ENCODE measurements at places on chromosomes 5 and 9.

- DNase-seq, result no peak
Measured at GRCh38 chr5:69374911-69375446, 5.4 kb downstream of the RAD17 start.

DNA sequence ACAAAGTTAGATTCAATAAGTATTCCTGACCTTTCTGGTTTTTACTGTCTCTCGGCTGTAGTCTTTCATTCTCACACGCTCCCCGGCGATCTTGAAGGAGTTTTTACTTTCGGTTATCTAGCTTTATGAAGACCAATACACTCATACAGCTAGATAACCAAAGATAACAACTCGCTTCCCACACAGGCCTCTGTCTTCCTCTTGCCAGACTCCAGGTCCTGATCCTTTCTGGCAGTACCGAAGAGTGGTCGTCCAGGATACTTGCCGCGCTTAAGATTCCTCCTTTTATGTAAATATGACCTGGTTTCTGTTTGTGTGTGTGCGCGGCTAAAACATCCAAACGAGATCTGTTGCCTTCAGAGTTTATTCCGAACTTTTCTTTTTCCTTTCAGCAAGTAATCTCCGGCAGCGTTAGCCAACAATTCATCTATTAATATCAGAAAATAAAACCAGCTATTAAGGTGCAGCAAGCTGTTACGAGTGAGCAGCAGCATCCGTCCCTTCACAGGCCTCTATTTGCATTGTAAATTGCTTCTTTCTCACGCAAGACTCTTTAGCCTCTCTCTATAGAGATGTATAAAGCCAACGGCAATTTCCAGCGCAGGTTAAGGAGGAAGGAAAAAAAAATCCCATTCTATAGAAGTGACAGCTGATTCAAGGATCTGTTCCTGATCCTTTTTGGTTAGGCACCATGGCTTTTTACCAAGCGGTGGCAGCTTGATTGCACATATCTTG, 216.1 kb downstream of the MEF2C start:
- no peak for DNase-seq

- DNase-seq, result no peak
Measured at GRCh38 chr9:31040564-31040963, 1343.9 kb upstream of the ACO1 start.

DNA sequence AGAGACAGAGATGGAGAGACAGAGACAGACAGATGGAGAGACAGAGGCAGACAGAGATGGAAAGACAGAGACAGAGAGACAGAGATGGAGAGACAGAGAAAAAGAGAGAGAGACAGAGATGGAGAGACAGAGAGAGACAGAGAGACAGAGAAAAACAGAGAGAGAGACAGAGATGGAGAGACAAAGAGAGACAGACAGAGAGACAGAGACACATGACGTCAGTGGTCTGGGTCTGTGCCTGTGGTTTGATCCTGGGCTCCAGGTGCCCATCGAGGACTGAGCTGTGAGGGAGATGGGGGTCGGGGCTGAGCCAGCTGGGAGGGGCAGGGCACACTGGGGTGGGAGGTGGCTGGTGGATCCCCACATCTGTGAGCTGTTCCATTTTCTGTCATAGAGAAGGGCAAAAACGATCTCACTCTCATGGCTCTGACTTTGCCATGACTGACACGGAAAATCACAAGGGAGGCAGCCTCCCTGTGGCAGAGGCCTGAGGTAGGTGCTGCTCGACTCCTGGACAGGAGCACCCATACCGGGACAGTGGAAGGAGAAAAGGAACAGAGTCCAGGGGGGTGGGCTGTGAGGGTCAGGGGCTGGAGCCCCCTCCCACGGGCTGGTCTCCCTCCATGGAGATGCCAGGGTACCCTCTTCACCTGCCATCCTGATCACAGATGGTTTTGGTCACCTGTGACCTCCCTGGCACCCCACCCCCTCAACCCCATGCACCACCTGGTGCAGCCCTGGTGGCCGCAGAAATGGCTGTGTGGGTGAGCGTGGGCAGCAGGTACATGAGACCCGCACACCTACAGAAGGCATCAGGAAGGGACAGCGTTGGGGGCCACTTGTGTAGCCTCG, 28.8 kb downstream of the GLT6D1 start:
- no peak for DNase-seq

- DNase-seq, result no peak
Measured at GRCh38 chr5:73748510-73749400, 122.8 kb downstream of the ARHGEF28 start.

DNA sequence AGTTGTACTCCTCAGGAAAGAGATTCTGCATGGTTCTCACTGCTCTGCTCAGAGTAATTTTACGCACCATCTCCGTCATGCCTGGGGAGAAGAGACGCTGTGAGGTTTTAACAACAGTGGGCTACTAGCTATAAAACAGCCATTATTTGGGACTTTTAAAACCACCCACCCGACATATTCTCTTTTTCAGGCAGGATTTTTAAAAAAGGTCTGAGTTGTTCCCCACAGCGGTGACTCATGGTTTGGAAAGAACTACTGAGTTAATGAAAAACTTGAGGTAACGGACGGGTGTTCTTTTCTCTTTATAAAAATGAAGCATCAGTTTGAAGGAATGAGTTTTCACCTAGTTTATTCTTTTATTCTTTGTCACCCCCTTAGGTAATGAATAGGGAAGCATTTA, 61.3 kb downstream of the TTLL11 start:
- DNase-seq, result no peak

Data from HFF-Myc (cell line).